ENCODE measurements at places on chromosomes 1 and 21.

DNA sequence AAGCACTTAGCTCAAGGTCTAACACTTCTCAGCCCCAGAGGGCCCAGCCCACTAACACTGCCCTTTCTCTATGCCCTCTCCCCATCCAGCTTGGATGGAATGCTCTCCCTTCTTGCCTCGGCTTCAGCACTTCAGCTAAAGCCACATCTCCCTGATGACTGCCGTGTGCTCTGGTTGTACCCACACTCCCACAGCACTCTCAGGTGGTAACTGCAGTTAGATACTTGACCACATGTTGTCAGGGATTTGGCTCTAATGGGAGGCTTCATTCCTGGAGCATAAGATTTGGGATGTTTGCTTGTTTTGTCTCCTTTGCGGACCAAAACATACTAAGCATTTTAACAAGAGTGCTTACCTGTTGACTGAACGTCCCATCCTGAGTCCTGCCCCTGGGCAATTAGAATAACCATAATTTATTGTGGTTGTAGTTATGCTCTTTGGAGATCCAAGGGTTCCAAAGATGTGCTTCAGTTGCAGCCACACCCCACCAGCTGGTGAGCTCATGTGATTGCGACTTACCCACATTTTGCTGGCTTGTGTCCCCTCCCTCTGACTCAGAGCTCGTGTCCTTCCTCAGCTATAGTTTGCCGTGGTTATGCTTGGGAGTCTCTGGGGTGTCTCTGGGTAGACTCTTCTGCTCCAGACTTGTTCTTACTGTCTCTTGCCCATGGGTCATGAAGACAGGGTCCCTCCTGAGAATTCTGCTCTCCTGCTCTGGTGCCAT lies 7.7 kb upstream of the SLC26A9 start:
- DNase-seq, result no peak

- no peak for DNase-seq
Measured at GRCh38 chr1:214380986-214381695, 100.2 kb downstream of the SMYD2 start.

GRCh38 chr1:46128344-46128743 lies 4.1 kb downstream of the PIK3R3 start:
- DNase-seq, result no peak

- DNase-seq, result no peak
Measured at GRCh38 chr1:240559781-240560180, 52.2 kb downstream of the GREM2 start.

- DNase-seq, result no peak
Measured at GRCh38 chr1:110948038-110948810, 15.5 kb downstream of the LRIF1 start.

DNA sequence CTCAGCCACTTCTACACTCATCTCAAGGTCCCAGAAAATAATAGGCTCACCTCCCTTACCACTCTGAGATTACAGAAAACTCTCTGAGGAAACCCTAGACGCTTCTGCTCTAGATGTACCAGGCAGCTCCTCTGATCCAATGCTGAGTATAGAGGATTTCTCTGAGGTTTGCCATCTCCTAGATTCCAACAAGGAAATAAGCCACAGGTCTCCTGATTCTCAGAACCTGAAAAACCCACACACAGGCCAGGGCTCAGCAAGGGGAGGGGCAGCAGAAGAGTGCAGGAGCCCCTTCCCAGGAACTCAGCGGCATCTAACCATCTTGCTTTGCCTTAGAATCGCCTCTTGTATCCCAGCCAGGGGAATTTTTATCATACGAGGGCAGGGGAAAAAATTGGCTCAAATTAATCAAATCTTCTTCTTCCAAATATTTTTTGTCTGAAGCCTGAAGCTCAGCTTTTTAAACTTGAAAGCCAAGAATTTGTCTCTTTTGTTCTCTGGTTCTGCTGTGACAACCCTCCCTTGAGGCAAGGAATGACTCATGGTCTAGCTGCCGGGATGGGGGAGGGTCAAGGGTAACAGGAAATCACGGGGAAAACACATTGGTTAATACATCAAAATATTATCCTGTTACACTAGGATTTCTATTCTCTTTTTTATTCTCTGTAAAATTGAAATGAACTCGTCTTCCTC lies 30.8 kb downstream of the GORAB start:
- DNase-seq, result peak; percentile 5

DNA sequence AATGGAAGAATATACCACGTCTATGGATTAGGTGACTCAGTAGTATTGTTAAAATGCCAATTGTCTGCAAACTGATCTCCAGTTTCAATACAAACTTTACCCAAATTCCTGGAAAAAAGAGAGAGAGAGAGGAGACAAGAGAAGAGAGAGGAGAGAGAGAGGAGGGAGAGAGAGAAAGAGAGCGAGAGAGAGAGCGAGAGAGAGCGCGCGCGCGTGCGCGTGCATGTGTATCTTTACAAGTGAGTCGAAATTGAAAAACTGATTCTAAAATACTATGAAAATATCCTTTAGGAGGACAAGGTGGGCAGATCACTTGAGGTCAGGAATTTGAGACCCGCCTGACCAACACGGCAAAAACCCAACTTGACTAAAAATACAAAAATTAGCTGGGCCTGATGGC lies 65.2 kb downstream of the CDC42BPA start:
- no peak for DNase-seq

- no peak for DNase-seq
Measured at GRCh38 chr1:6121651-6122370, 58.3 kb downstream of the CHD5 start.

- no peak for DNase-seq
Measured at GRCh38 chr1:93021539-93022134, 57.4 kb upstream of the MTF2 start.

GRCh38 chr1:45969866-45970265 lies 162.6 kb downstream of the PIK3R3 start:
- DNase-seq, result no peak

- DNase-seq, result no peak
Measured at GRCh38 chr1:171819946-171820345, 21.4 kb upstream of the DNM3 start.

DNA sequence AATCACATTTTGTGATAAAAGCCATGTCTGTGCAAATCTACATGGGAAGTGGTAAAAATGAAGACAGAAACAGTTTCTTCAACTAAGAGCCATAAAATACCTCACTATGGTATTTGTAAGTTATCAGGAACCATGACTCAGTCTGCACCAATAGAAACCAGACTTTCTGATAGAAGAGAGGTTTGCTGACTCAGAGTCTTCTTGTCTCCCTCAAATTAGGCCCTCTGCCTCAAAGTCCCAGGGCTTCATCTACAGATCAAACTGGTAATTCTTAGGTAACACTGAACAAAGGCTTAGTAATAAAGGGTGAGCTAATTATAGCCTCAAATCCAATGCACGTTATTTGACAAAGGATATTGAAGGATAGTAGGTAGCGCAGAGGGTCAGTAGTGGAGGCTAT lies 30.9 kb upstream of the SSX2IP start:
- no peak for DNase-seq

GRCh38 chr1:180617774-180618395 lies 13.9 kb upstream of the XPR1 start:
- no peak for DNase-seq

- no peak for DNase-seq
Measured at GRCh38 chr1:179231923-179232322, 2.4 kb upstream of the ABL2 start.

GRCh38 chr1:64946916-64947315 lies 19.4 kb downstream of the JAK1 start:
- no peak for DNase-seq

DNA sequence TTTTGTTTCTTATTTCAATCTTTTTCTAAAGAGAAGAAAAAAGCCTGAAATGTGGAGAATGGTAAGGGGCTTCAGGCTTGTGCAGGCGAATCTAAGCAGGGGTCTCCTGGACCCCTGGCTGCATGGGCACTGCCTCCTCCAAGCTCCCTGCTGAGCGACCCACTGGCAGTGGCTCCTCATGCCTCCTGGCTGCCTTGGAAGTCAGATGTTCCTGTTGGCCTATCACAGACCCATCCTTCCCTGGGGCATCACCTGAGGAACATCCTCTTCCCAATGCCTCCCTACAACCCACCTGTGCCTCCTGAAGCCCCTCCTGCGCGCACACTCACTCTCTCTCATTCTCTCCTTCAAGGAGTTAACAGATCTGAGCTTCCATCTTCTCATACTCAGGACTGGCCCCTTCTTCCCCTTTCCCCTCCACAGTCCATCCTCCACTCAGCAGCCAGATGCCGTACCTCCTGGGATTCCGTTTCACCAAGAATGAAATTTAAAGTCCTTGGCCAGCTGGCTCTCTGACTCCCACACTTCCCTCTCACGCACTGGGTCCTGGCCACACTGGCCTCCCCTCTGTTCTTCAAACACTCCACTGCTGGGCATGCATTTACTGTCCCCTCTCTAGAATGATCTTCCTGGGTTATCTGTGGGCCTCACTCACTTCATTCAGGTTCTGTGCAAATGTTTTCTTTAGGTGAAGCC lies 41.7 kb downstream of the AZIN2 start:
- DNase-seq, result no peak

DNA sequence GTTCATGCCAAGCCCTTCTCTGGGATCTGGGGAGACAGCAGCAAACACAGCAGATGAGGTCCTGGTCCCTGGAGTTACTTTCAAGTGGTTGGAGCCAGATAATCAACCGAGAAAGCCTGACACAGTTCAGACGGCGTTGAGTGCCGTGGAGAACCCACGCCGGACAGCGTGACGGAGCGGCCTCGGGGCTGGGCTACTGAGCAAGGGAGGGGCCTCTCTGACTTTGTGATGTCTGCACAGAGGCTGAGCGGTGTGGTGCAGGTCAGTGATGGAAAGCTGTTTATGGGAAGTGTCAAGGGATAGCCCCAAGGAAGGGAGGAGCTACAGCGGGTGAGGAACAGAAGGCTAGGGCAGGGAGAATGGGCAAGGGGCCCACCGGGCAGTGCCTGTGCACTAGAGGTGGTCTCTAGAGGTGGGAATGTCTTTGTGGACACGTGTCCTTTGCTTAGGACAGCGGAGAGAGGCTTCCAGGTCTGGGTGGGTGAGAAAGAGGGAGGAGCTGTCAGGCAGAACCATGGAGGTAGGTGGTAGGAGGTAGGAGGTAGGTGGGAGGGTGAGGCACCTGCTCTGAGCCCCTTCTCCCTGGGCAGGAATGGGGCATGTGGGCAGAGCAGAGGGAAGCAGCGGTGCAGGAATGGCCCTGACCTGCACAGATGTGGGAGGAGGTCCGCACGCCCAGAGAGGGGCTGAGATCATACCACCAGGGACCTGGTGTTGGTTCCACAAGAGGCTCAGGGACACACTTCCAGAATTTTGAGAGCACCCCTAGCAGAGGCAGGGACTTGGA lies 62.8 kb downstream of the RUNX3 start:
- no peak for DNase-seq

DNA sequence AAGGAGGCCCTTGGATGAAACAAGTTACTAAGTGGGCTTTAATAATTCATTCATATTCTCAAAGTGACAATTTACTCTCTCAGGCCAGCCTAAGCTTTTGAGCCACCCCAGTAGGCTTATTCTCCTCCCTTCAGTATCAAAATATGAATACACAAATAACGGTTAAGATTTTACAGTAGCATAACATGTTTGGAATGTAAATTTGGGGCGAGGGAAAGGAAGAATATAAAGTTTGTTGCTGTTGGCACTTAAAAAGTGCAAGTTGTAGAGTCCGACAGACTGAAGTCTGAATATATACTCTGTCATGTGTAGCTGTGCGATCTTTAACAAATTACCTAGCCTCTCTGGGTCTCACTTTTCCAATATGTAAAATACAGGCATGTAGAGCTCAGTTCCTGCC lies 22.6 kb upstream of the MYSM1 start:
- DNase-seq, result no peak

GRCh38 chr1:214454569-214455396 lies 96.6 kb downstream of the PTPN14 start:
- no peak for DNase-seq

DNA sequence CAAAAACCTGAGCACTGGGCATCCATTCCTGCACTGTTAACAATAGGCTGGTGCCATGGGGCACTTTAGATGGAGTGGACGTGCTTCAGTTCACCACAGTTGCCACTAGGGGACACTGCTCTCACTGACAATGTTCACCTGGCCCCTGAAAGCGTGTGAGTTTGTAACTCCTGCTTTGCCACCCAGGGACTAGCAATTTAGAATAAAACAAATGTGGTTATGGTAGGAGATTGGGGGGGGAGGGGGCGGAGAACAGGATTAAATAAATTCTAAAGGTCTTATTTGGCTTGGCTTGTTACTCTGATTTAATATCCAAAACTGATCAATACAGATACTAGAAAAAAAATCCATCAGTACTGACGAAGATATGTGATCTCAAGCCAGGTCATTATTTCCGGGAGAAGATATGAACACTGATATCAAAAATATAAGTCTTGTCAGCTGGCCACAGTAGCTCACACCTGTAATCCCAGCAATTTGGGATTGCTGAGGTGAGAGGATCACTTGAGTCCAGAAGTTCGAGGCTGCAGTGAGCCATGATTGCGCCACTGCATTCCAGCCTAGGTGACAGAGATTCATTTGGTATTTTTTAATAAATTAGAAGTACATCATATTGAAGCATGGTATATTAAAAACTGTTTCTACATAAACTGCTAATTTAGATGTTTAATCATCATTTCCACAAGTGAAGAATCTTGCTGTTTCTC lies 23.2 kb downstream of the INTS7 start:
- DNase-seq, result peak; percentile 23

GRCh38 chr1:66397192-66397591 lies 136.8 kb upstream of the SGIP1 start:
- DNase-seq, result no peak

DNA sequence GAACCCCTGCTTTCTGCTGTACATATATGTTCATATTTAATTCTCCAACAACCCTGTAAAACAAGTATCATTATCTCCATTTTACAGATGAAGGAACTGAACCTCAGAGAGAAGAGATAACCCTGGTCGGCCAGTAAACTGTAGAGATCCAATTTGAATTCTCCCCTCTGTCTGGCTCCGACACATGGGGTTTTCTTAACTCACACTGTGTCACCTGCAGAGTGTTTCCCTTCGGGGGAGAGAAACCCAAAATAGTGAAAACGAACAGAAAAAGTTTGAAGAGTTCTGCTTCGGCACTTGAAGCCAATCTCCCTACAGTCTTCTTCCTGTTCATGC lies 17.4 kb upstream of the BCAR3 start:
- no peak for DNase-seq

GRCh38 chr1:109392788-109393616 lies 4.7 kb downstream of the SORT1 start:
- DNase-seq, result no peak

DNA sequence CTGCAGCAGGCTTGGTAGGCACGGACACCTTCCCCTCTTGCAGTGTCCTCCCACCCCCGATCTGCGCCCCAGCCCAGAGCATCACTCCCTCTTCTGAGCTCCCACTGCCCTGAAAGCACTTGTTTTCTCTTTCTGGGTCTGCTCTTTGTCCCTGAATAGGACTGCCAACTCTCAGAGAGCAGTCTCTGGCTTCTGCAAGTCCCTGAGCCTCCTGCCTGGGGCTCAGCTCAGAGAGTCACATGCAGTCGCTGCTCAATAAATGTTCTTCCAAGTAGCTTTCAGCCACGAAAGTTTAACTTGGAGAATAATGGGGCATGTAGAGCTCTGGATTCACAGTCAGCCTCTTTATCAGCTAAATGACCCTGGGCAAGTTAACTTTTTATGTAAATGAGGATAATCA lies 205.6 kb downstream of the HIVEP3 start:
- DNase-seq, result no peak

GRCh38 chr1:38671221-38671620 lies 188.4 kb downstream of the RRAGC start:
- DNase-seq, result no peak
